NCI-H1417 treated with DMSO at 0.1 percent for 48 hours (cell line): ENCODE measurements at places on chromosomes 2 and 18.
A peak's percentile ranks its signal among the peaks of the same experiment; 100 is the strongest.

GRCh38 chr2:182367401-182367800 lies 59.4 kb downstream of the PDE1A start:
- no peak for DNase-seq

GRCh38 chr2:102487761-102488462 lies 14.9 kb downstream of the SLC9A4 start:
- DNase-seq = no peak

- DNase-seq = no peak
These were observed 6.7 kb downstream of the ATG16L1 start for GRCh38 chr2:233258211-233258610.

DNA sequence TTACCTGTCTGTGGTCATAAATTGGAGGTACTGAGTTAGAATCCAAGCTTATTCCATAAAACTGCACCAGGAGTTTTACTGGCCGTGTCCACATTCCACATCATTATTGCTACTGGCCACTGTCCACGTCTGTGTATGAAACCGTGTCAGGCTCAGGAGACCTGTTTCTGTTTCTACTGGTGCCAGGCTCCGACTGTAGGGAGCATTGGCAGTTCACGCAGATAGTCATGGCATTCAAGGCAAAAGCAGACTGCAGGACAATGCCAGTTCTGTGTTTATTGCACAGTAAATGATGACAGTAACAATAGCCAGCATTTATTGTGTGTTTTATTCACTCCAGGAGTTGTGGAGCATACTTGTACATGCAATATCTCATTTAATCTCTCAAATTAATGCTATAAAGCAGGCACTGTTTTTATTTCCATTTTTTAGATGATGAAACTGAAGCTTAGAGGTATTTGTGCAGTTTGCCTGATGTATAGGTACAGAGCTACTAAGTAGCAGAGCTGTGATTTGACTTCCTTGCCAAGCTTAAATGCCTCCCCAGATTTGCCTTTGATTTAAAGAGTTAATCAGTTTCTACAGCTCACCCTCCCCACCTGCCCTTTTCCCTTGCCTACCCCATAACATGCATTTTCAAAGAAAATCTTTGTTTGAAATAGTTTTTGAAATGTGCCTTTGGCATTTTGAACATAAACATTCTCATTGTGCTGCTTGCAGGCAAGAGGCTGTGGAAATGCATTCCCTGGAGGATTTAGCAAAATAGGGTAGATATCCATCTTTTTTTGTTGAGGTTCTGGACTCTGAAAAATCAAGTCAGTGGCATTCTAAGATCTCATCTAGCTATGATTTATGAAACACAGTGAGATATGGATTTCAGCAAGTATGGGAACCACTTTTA lies 55.5 kb downstream of the MAP4K4 start:
- no peak for DNase-seq

DNA sequence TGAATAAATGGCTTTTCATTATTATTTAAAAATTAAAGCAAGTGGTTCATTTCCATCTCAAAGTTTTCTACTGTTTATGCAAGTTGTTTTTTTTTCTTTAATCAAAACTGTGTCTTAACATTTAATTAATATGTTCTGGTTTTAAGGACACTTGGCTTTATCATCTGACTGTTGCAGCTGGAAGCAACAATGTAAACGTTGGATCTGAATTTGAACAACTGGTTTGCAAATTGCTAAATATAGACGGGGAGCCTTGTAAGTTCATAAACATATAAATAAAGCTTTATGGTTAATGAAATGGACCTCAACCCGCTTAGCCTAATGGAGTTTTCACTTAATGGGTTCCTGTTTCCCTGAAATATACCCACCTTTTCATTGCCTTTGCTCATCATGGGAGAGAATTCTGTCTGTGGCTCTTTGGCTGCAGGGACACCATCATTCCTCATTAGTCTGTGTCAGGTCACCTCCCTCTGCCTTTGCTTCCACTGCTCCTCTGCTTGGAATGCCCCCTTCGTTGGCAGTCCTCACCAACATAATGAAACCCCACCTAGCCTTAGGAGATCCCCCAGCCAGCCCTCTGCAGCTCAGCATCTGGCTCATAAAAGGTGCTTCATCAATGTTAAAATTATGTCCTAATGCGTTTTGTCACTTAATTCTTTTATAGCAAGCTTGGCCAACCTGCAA lies 44.2 kb upstream of the DYNC2LI1 start:
- DNase-seq = no peak

DNA sequence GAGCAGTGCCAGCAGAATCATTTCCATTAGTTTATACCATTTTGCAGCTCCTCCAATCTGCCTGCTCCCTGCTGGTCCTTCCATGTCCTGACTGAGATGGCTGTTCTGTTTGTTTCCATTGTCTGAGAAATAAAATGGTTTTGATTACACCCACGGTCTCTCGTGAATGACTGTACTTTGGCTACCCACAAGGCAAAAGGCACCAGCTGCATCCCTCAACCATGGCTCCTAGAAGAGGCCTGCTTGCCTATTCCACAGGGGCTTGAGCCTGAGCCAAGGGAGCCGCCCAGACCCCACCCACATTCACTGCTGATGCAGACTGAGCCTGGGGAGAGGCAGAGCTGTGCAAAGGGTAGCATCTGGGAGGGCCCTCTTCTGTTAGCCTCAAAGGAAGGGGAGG lies 31.2 kb downstream of the MARCHF4 start:
- DNase-seq = no peak

DNA sequence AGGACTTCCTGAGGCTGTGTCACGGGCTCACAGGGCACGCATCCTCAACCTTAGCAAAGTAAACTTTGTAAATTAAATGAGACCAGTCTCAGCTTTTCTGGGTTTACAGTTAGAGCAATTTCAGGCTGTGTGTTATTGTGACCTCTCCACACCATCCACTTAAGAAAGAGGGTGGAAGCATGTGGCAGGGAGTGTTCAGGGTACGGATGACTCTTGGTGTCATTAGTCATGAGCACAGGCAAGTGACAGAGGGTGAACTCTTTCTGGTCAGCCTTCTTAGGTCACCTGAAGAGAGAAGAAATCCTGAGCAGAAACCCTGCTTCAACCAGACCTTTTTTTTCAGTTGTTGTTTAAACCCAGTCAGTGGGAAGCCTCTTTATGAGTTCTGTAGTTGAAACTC lies 207.9 kb downstream of the ICOS start:
- no peak for DNase-seq

DNA sequence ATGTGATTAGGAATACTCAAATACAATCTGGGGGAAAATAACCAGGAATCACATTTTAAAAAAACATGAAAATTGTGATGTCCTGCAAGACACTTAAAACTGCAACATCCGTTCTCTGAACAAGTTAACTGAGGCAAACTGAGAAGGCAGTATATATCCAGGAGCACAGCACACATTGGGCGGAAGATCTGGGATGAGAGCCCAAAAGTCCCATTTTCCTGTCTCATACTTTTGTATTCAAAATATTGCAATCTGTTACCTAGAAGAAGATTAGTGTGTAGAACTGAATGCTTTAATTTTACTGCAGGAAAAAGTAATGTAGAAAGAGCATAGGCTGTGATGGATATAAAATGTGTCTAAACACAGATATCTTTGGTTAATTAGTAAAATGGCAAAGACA lies 276.8 kb upstream of the FANCL start:
- DNase-seq = no peak

- no peak for DNase-seq
These were observed 281.5 kb upstream of the PXDN start for GRCh38 chr2:2025803-2026202.

DNA sequence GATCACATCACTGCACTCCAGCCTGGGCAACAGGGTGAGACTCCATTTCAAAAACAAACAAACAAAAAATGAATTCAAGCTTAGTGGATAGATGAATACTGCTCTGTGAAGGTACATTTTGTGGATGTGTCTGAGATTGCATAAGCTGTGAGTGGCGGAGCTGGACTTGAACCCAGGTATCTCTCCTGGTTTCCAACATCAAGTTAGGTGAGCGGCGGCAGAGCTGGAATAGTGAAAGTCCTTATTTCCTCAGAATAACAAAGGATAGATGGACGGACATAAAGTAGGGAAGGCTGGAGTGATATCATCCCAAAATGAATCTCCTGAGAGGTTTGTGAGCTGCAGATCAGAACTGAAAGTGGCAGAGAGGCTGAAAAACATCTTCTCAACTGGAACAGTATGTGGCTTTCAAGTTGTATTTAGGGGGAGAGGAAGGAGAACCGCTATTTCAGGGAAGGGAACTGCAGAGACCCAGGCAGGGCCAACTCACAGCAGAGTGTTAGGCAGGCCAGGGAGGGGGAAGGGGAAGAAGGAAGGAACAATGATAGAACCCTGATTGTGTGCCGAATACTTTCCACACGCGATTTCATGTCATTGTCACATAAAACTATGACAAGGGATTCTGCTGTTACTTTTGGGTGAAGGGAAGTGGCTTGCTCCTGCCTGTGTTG lies 106.2 kb downstream of the LPIN1 start:
- no peak for DNase-seq

DNA sequence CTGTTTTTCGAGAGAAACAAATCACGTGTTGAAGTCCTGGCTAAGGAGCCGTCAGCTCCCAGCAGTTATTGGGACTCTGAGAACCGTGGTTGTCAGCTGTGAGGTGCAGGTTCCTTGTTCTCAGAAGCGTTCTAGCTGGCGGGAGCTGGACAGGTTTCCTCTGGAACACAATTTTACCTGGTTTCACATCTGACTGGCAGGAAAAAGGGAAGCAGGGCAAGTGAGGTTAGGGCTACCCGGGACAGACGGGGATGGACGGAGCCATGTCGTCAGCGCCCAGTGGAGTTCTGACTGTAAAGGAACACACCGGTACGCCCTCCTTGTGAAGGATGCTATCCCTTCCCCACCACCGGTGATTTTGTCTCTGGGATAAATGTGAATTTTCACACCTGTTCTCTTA lies 26.1 kb downstream of the ITGB1BP1 start:
- DNase-seq = no peak

GRCh38 chr18:2326999-2327398 lies 244.3 kb downstream of the METTL4 start:
- DNase-seq = no peak

GRCh38 chr2:7427293-7428060 lies 510.3 kb downstream of the RNF144A start:
- DNase-seq = peak; percentile 71

DNA sequence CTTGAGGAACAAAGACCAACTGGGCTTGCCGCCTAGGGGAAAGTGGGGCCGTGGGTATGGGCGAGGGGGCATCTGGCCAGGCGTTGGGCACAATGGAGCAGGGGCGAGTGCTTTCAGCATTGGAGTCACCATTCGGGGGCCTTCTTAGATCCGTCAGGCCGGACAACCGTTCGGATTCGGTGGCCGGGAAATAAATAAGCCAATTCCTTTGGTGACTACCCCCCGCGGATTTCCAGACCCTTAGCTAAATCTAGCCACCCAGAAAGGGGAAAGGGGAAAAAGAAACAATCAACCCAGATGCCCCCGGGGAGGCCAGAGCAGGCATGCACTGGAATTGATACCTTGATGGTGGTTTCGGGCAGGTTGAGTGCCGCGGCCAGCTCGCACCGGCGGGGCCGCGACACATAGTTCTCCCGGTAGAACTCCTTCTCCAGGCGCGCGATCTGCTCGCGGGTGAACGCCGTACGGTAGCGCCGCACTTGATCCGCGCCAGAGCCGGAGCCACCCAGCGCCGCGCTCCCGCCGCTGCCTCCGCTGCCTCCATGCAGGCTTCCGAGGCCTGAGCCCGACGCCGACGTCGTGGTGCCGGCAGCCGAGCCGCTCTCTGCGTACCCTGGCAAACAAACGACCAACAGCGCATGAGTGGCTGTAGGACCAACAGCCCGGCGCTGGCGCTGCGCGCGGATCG lies 1.8 kb downstream of the EVX2 start:
- DNase-seq = no peak

GRCh38 chr2:10493634-10494281 lies 45.6 kb upstream of the ODC1 start:
- DNase-seq = no peak

DNA sequence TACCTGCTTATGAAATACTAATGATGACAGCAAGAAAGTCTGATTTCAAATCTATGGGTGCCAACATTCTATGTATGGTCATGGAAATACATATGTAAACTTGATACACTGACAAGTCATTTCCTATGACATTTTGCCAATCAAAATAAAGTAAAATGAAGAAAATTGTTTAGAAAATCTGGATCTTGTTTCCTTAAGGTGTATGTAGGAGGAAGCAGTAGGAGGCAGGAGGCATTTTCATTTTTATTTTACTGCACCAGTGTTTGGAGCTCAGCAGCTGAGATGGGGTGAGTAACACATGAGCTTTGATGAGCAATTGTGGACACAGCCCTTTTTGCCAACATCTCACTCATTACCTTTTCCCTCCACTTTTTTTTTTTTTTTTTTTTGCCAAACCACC lies 167.0 kb downstream of the AFF3 start:
- no peak for DNase-seq

- DNase-seq = no peak
These were observed 346.1 kb downstream of the RPRM start for GRCh38 chr2:153132418-153132817.

DNA sequence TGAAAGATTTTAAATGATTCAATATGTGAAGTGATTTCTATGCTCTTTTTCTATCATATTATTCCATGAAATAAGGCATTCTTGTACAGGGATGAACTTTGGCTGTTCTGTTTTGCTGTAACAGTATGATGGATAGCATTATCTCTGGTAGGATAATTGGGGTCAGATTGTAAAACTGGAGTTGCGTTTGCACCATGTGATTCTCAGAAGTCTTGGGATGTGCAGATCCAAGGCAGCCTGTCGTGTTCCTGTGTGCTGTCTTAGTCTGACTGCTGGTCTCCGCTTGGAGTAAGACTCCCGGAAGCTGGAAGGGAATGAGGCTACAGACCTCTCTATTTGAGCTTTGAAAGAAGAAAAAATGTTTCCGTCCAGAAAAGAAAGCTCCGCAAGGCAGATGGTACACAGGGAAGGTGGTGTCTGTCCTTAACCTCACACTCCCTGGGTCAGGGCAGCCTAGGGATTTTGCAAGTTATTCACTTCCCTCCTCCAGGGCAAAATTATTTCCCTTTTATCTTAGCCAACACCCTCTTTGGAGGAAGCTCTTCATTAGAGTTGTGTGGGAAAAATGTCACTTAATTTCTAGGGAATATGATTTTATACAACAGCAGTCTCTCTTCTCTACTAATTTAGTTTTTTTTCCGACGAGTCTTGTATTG lies 250.6 kb downstream of the PTPRM start:
- DNase-seq = no peak

GRCh38 chr18:525036-525797 lies 24.7 kb upstream of the COLEC12 start:
- DNase-seq = no peak

DNA sequence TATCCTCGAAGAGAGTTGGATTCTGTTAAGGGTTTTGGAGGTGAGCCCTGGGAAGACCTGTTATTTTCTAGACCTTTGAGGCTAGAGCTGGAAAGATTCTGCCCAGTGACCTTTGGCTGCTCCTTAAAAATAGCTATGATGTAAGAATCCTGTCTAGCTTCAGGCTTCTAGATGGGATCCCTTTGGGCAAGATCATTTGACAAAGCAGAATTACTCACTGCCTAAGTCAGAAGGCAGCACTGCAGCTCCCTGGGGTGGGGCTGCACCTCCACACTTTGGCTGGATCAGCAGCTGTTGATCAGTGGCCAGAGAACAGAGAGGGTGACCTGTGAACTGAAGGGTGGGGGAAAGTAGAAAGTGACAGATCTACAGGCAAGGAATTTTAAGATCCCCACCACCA lies 103.8 kb downstream of the ASAP2 start:
- no peak for DNase-seq

GRCh38 chr18:45069546-45069945 lies 388.9 kb downstream of the SETBP1 start:
- DNase-seq = no peak
